ENCODE measurements at places on chromosomes 2 and 18.

- no peak for DNase-seq
Measured at GRCh38 chr18:9612977-9613376, 1.4 kb downstream of the PPP4R1 start.

GRCh38 chr2:80930777-80931176 lies 626.2 kb upstream of the LRRTM1 start:
- no peak for DNase-seq

DNA sequence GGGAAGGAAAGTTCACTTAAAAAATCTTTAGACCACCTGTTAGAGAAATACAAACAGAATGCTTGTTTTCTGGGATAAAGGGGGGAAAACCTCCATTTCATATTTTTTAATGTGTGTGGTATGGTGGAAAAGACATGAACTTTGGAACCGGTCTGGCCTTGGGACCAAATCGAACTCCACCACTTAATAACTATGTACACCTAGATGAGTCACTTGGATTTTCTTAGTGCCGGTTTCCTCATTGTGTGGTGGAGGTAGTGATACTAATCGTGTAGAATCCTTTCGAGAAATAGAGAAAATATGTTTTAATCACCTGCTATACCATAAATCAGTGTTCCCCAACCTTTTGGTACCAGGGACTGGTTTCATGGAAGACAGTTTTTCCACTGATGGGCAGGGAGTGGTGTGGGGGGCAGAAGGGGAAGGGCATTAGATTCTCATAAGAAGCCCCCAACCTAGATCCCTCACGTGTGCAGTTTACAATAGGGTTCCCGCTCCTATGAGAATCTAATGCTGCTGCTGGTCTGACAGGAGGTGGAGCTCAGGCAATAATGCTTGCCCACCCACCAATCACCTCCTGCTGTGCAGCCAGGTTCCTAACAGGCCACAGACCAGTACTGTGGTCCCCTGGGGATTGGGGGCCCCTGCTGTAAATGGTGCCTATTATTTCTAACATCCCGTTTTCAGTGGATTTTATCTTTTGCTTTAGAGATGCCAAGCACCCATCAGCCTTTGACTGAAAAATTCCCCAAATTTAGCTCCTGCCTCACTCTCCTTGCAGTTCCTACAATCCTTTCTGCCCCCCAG lies 308.8 kb downstream of the PRKCE start:
- no peak for DNase-seq

- DNase-seq, result no peak
Measured at GRCh38 chr2:60453301-60453700, 100.2 kb downstream of the BCL11A start.

DNA sequence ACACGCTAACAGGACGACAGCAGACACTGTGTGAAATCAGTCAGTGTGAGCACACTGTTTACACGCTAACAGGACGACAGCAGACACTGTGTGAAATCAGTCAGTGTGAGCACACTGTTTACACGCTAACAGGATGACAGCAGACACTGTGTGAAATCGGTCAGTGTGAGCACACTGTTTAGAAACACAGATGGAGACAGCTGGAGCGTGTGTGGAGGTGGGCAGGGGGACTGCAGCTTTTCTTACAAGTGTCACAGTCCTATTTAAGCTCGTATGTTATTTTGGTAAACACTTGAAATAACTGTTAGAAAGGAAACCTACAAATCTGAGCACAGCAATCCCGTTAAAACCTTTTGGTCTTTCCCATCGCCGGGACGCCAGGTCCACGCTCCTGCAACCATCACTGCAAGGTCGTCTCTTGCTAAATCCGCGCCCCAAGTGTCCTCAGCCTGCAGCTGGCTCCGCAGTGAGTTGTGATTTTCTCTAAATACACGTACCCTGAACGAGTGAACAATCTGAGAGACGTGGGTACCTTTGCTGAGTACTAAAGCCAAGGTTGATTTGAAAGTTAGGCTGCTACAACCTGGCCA lies 58.9 kb upstream of the CTDP1 start:
- DNase-seq, result no peak

DNA sequence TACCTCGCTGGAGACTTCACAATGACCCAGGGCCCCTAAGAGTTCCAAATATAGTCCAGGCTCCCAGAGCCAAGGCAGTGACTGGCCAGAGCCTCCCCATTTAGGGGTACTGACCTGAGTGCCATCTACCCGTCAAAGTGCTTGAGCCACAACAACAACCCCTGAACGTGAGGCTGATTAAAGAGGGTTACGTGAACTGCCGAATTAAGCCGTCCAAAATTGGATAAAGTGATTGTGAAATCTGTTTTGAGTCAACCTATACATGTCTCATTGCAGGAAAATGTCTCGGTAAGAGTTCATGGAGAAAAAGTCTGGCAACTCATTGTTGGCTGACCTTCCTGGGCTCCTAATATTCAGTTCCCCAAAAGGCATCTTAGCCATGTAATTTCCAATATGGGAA lies 116.3 kb downstream of the TTC32 start:
- peak; percentile 59 for DNase-seq

- DNase-seq, result no peak
Measured at GRCh38 chr18:79403723-79404566, 8.2 kb downstream of the NFATC1 start.
